ENCODE measurements at places on chromosomes 4 and X.

DNA sequence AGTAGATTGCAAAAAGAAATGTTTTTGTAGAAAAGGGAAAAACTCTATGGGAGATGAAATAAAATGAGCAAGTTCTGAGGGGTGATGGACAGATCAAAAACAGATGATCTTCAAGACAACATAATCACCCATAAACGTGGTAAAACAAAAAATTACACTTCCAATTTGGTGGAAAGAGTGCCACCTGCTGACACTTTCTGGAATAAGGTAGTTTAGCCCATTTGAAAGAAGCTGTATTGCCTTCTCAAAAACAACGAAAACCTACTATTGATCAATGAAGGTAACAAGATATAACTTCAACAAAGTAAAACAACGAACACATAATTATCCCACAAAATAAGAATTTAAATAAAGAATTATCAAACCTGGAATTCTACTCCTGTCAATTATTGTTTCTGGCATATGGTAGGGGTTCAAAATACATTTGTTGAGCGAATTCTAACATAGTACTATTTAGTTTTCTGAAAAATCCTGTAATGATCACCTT, 2.5 kb downstream of the COQ2 start:
- peak; percentile 49 for DNase-seq

- no peak for DNase-seq
These were observed 28.3 kb upstream of the SERTM2 start for GRCh38 chrX:111483135-111483534.

- no peak for DNase-seq
These were observed 5.2 kb downstream of the SPATA4 start for GRCh38 chr4:176189891-176190795.

GRCh38 chrX:3010532-3010931, 4.2 kb downstream of the ARSH start:
- DNase-seq = no peak

GRCh38 chrX:40035726-40036125, 62.0 kb downstream of the BCOR start:
- no peak for DNase-seq

DNA sequence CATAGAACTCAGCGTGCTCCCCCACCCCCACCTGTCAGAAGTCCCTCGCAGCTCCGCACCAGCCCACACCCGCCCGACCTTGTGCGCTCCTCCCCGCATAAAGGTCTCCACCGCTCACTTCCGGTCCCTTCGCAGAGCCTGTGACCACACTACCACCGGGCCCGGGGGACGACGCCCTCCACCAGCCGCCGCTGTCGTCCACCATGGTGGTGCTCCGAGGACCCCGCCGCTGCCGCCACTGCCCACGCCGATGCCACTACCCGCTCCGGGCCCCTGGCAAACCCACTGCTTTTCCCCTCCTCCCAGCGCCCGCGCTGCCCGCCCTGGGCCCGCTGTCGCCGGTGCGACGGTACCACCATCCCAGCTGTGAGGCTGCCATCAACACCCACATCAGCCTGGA, 79.8 kb upstream of the LANCL3 start:
- DNase-seq = no peak

DNA sequence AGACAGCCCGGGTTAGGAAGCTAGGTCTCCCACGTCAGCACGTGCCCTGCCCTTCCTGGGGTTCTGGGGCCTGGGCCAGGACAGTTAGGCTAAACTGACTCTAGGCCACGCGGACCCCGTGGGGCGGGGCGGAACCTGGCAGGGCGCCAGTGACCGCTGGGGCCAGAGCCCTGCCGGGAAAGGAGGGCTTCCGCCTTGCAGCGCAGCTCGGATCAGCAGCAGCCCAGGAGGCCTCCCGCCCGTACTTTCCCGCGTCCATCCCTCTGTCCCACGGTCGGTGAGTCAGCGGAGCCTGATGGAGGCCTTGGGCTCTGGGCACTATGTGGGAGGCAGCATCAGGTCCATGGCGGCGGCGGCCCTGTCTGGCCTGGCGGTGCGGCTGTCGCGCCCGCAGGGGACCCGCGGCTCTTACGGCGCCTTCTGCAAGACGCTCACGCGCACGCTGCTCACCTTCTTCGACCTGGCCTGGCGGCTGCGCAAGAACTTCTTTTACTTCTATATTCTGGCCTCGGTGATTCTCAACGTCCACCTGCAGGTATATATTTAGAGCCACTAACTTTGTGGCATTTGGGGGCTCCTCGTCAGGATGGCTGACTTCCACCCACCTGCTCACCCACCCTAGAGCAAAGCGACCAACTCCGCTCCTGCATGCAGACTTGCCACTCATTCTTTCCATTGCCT, at the start of gene SMIM10:
TSS of gene SMIM10 (plus strand) at position 191 of the 681 bp plus-strand sequence. CDS start at position 296, 105 bp downstream.
- no peak for DNase-seq

GRCh38 chr4:157806184-157806583, 366.6 kb downstream of the GASK1B start:
- peak; percentile 11 for DNase-seq

GRCh38 chrX:38870361-38870895, 69.2 kb downstream of the MID1IP1 start:
- no peak for DNase-seq

GRCh38 chr4:17494258-17495190, 17.4 kb downstream of the QDPR start:
- DNase-seq = no peak

DNA sequence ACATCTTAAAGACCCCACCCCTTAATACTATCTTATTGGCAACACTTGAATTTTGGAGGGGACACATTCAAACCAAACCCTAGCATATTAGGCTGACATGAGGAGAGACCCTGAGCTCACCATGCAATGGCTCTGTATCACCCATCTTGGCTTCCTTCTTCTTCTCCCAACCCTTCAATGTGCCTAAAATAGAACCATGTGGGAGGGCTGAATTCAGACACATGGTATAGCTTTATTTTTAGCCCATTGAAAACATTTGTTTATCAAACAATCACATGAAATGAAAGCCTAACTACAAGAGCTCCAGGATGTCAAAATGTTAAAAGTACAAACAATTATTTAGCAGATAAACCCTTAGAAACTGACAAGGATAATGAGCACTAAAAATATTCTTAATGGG, 81.6 kb downstream of the RASL11B start:
- no peak for DNase-seq

DNA sequence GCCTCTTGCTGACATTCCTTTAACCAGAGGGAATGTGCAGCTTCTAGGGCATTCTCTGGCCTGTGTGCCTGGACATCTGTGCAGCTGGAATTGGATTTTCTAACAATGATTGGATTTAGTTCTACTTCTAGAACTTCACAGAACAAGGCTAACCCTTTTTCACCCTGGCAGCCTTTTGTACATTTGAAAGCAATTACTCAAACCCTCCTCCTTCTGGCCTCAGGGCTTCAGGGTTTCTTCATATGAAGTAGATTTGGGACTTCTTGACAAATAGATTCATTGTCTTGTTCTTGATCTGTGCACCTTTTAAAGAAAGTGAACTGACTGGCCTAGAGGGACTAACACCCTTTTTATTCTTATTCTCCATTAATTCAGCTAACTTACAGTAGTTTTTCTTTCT, 30.1 kb downstream of the SPATA18 start:
- DNase-seq = no peak

DNA sequence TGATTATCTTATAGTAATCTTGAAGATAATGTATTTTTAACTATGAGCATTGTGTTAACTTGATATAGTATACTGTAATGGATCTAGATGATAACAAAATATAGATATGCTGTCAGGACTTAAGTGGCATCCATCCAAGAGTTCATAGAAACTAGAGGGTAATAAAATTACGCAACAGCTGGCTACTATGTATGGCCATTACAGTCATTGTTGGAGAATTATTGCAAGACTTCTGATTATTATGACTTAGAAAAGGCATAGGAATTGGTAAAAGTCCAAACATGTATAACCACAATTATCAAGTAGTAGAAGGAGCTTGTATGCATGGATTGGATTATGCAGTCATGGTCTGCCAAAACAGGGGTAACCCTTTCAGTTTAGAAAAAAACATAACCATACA, 9.5 kb downstream of the OGT start:
- DNase-seq = no peak

- DNase-seq = peak; percentile 84
These were observed 356.5 kb downstream of the PDGFC start for GRCh38 chr4:156615066-156615531.

GRCh38 chrX:32443841-32444240, 767.5 kb downstream of the DMD start:
- DNase-seq = no peak

GRCh38 chr4:186074189-186074588, 5.2 kb downstream of the TLR3 start:
- no peak for DNase-seq

GRCh38 chr4:77505275-77505957, 100.2 kb upstream of the CXCL13 start:
- DNase-seq = no peak
